ENCODE measurements at places on chromosomes 3 and 15.
A peak's percentile ranks its signal among the peaks of the same experiment; 100 is the strongest.

- DNase-seq, result no peak
These were observed 288.3 kb upstream of the C2CD4B start for GRCh38 chr15:62453375-62453774.

GRCh38 chr3:103077910-103078309, 643.1 kb downstream of the ZPLD1 start:
- no peak for DNase-seq

DNA sequence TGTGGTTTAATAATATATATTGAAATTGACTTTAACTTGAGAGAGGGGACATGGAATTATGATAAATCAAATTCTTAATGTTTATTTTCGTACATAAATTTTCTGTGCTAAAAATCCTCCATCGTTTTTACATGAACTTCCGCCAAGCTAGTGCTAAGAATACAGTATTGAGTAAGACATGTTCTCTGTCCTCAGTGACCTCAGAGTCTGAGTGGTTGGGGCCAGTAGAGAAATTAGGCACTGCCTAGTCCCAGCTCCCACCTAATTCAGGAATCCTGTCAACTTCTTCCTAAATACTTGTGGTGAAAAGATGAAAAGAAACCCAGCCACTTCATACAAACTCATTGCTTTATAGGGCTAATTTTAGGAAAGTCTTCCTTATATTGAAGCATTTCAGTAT, 110.3 kb downstream of the PPP2R3A start:
- no peak for DNase-seq

DNA sequence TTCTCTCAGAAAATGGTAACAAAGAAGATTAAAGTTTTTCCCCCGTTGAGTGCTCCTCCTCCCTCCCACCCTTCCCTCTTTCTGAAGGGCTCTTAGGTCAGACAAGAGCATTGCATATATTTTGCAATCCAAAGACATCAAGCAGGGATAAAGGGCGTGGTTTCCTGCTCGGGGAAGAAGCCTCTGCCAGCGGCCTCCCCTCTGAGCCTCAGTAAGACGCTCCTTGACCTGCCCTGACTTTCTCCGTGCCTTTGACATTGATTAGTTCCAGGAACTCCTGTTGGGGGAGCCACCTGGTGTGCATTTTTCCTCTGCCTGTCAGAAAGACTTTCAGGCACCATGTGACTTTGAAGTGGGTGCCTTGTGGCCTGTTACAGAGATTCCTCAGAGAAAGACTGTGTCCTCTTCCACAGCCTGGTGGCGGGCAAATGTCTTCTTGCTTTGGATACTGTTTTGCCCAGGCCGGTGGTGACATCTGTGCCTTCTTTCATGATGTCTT, 87.2 kb upstream of the TBL1XR1 start:
- DNase-seq, result no peak

DNA sequence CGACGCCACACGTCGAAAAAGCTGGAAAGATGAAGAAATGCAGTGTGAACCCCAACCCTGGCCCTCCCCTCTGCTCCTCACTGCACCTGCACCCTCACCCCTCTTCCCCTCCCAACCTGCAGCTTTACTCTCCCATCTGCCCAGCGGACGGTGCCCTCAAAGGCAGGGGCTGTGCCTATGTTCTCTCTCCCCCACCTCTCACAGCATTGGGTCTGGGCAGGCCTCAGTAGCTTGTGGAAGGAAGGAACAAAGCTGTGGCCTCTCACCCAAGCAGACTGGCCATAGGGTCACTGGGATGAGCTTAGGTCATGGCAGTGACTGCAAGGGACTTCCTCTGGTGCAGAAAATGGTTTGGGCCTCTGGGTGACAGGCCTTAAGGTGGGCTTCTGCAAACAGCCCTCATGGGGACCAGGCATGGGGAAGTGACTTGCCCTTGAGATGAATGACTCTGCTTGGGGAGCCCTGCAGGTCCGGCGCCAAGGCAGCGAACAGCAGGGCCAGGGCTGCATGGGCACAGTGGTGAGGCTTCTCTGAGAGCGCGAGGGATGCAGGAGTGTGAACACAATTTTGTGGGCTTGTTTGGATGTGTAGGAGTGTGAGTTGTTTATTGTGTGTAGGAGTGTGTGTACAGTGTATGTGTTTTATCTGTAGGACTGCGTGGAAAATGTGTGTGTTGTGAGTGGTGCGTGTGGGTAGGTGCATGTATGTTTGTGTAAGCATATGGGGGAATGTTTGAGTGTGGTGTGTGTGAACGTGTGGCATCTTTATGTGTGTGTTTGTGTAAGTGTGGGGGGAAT, 29.2 kb downstream of the SRPRB start:
- DNase-seq, result no peak

GRCh38 chr3:81579744-81580143, 181.7 kb downstream of the GBE1 start:
- no peak for DNase-seq

GRCh38 chr15:60379525-60380274, 18.1 kb downstream of the ANXA2 start:
- no peak for DNase-seq

GRCh38 chr3:13192471-13193213, 119.4 kb upstream of the IQSEC1 start:
- no peak for DNase-seq

- peak; percentile 63 for DNase-seq
These were observed 407.2 kb upstream of the TGFBR2 start for GRCh38 chr3:30199096-30199759.

DNA sequence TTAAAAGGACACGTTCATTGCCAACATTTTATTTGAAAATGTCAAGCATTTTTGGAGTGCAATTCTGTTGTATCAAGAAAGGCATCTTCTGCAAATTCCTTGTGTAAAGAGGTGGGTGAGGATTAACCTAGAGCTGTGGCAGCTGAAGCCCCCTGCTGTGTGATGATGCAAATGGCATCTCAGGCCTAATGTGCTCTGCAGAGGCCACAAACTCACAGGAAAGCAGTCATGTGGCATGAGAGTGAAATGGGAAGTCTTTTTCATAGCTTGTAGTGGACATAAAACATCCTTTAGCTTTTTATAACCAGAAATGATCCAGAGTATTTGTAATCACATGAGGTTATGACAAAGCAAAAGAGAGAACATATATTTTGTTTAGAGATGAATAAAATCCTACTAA, 6.4 kb downstream of the CADM2 start:
- DNase-seq, result no peak

DNA sequence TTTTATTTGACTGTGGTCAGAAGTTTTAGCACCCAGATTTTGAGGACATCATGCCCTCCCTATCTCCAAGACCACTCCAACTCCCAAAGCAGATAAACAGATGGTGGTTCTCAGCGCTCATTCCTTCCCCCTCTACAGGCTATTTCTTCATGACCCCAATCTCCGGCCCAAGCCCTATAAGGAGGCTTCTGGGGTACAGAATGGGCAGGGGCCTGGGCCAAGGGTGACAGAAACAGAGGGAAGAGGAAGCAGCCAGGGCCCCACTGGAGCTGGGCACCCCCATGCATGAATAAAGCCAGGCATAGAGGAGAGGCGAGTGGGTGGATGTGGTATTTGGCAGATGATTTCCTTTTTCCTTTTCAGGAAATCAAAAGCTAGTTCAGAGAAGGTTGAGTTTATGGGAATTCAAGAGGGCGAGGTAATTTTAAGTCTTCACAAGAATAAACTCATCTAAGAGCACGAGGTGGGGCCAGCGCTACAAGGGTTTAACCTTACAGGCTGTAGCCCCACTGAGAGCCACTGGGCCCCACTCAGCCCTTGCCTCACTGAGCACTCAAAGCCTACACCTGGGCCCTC, 104.8 kb upstream of the HERC1 start:
- DNase-seq, result no peak

DNA sequence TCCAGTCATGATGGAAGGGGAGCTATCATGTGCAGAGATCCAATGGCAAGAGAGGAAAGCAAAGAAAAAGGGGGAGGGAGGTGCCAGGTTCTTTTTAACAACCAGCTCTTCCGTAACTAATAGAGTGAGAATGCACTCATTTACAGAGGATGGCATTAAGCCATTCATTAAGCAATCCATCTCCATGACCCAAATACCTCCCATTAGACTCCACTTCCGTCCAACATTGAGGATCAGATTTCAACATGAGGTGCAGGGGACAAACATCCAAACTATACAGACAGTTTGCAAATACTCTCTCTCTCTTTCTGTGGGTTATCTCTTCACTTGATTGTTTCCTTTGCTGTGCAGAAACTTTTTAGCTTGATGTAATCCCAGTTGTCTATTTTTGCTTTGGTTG, 21.2 kb downstream of the ZDHHC23 start:
- no peak for DNase-seq

- DNase-seq, result peak; percentile 2
These were observed 680 bp downstream of the GOLIM4 start for GRCh38 chr3:168094877-168095610.

DNA sequence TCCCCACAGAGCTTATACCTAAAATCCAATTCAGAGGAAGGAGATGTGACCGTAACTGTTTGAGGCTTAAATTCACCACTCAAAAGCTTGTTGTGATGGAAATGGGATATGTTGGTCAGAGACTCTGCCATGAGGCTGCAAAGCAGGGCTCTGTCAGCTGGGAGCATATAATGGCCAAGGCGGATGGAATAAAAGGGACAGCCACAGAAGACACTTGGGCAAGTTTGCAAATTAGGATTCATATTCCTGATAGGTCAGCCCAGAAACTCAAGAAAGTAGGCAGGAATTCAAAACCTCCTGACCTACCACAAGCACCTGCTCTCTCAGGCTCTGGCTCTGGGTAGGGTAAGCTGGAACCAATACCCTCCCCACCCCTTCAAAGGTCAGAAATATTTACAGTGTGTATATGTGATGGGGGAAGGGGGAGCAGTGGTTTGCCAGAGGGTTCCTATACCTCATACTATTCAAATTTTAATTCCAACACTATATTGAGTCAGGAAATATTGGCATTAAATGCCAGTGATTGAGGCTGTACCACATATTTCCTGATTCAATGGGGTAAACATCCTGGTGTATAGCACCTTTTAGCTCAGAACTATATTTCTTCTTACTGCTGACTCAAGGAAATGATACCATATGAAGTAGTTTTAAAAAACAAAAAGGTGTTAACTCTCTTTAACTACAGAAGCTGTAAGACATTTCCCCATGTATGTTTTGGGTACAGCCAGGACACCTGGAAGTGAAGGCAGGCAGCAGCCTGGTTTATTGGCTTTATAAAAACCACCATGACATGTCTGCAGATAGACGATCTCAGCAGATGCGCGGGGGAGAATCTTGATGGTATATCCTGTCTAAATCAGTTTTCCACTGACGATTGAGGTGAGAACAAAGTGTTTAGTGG, 19.2 kb downstream of the FYCO1 start:
- peak; percentile 11 for DNase-seq

DNA sequence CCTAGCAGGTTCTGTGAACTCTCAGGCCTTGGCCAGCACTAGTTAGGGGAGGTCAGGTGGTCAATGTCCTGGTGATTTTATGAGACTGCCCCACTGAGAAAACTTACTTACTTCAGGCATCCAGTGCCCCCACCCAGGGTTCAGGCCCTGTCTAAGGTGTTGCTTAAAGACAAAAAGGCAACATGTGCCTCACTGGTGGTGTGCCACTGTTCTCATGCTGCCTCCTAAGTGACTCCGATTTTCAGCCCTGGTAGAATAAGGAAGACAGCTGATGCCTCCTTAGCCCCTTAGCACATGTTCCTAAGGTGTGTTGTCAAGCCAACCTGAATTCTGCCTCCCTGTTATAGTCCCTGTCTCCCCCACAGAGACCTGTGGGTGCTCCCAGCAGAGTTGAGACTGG, 5.3 kb downstream of the RBM15B start:
- DNase-seq, result no peak

GRCh38 chr15:53312707-53313106, 446.8 kb downstream of the WDR72 start:
- DNase-seq, result no peak

DNA sequence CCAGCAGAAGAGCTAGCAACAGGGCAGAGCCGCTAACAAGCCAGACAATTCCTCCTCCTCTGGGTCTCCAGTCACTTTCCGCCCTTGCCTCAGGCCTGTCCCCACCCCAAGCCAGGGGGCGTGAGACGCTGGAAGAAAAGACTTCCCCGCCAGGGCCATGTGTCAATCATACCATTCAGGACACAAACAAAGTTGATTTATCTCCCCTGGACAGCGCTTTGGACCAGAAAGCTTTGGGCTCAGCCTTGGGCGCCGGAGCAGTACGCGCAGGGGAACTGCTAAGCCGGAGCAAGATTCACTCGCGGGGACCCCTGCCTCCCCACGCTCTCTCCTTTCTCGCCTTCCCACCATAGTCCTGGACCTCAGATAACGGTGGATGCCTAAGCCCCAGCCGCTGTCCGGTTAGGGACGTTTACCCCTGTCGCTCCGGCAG, 479 bp downstream of the LRRC2 start:
- DNase-seq, result no peak

DNA sequence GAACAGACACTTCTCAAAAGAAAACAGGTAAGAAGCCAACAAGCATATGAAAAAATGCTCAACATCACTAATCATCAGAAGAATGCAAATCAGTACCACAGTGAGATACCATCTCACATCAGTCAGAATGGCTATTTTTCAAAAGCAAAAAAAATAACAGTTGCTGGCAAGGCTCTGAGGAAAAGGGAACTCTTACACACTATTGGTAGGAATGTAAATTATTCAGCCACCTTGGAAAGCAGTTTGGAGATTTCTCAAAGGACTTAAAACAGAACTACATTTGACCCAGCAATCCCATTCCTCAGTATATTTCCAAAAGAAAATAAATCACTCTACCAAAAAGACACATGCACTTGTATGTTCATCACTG, 95.6 kb downstream of the APBA2 start:
- no peak for DNase-seq

DNA sequence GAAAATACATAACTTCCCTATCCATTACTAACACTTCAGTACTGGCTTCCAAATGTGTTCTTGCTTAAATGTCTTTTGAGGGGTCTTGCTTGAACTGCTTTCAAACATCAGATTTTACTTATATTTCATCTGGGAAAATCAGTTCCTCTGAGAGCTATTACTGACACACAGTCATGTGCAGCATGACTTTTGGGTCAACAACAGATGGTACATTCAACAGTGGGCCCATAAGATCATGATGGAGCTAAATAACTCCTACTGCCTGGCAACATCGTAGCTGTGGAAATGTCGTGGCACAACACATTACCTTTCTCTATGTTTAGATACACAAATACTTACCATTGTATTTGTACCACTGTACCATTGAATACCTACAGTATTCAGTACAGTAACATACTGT, 43.8 kb downstream of the WWTR1 start:
- DNase-seq, result no peak

Data from activated CD4-positive, alpha-beta T cell treated with anti-CD3 and anti-CD28 coated beads, Interleukin-2, amount 50 U/mL, for 24 hours (primary cell).